Progenitor cell of endocrine pancreas (in vitro differentiated cells): ENCODE measurements at places on chromosomes 2 and 18. TPM values are rescaled to one million over a fixed set of nuclear protein-coding genes. Genes with fewer than 3 reads are reported as not detected.

Gene ALKAL2
- total RNA-seq, result 0.22 and 0.42 TPM in 2 replicates

Gene EVX2
- not detected in 2 replicates for total RNA-seq

Gene NR4A2
- total RNA-seq, result 7.9 and 8.3 TPM in 2 replicates

Gene TNFRSF11A
- 0.43 and 0.64 TPM in 2 replicates for total RNA-seq

DNA sequence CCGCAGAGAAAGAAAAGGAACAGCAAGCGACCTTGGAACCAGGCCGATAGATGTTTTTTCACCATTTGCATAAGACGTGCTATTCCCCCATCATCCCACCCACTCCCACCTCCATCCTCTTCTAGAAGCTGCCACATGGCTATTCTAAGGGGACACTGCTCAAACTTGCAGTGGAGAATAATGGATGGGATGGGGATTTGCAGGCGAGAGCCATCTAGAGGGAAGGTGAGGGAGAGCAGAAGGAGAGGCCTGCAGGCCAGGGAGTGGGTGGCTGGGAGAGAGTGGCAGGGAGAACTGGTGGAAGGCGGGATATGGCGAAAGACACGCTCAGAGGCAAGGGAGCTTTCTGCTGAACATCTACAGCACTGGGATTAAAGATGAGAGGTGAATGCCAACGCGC is 84.9 kb downstream of the MAPK4 start:
- DNase-seq, result no peak
- H3K27me3 ChIP-seq, result no peaks in the 10 kb centered on the region
- no peak overlapping the region for H3K27ac ChIP-seq
- no peak overlapping the region for H3K4me3 ChIP-seq
- H3K4me1 ChIP-seq, result no peaks in the 10 kb centered on the region
- no peaks in the 10 kb centered on the region for H3K36me3 ChIP-seq

DNA sequence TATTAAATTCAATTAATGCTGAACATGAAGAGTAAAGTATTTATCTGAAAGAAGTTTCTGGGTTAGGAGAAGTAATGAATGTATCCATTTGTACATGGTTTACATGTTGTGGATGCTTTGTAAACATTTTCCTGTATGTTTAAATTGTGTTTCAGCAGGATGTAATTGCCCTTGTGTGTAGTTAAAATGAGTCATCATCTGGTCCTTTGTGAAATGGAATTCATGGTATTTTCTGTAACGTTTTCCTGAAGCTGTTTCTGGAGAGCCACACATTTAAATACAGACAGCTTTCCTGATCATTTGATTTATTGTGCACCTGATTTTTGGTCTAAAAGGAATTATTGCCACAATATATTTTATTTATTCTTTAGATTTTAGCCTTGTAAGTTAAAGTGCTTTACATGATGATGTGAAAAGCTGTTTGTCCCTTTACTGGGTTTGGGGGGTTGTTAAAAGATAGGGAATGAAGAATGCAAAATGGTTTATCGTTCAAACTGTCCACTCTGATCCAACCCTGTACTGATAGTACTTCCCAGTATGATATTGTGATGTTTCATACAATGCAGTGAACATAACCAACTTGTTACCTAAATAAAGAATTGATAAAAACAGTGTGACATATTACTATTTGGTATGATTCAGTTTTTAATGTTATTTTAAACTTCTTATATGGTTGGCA is 41.7 kb upstream of the SLC3A1 start:
- peaks cover 3% of the 10 kb centered on the region for H3K4me1 ChIP-seq
- no peak for DNase-seq
- no peak overlapping the region for H3K4me3 ChIP-seq
- H3K36me3 ChIP-seq, result peaks cover 2% of the 10 kb centered on the region
- peak overlapping the region; percentile 65 for H3K27ac ChIP-seq

- no peak overlapping the region for H3K4me3 ChIP-seq
- H3K4me1 ChIP-seq, result peaks cover 16% of the 10 kb centered on the region
- peaks cover 3% of the 10 kb centered on the region for H3K27me3 ChIP-seq
- no peaks in the 10 kb centered on the region for H3K36me3 ChIP-seq
- no peak for DNase-seq
Observed at GRCh38 chr2:222837643-222838056, 23.2 kb upstream of the ACSL3 start.

- H3K27ac ChIP-seq, result peak overlapping the region; percentile 89
- no peak overlapping the region for H3K4me3 ChIP-seq
- peaks cover 41% of the 10 kb centered on the region for H3K4me1 ChIP-seq
- H3K36me3 ChIP-seq, result peaks cover 78% of the 10 kb centered on the region
- H3K27me3 ChIP-seq, result no peaks in the 10 kb centered on the region
- DNase-seq, result no peak
Observed at GRCh38 chr2:66481100-66481549, 46.2 kb downstream of the MEIS1 start.

- H3K4me1 ChIP-seq, result peaks cover 15% of the 10 kb centered on the region
- H3K36me3 ChIP-seq, result no peaks in the 10 kb centered on the region
- no peak overlapping the region for H3K4me3 ChIP-seq
- H3K27ac ChIP-seq, result peak overlapping the region; percentile 23
- peaks cover 5% of the 10 kb centered on the region for H3K27me3 ChIP-seq
Observed at GRCh38 chr2:111030260-111030891, 90.3 kb upstream of the BCL2L11 start.

- no peaks in the 10 kb centered on the region for H3K4me1 ChIP-seq
- no peaks in the 10 kb centered on the region for H3K36me3 ChIP-seq
- DNase-seq, result no peak
Observed at GRCh38 chr18:62621546-62621945, 93.8 kb upstream of the PHLPP1 start.

DNA sequence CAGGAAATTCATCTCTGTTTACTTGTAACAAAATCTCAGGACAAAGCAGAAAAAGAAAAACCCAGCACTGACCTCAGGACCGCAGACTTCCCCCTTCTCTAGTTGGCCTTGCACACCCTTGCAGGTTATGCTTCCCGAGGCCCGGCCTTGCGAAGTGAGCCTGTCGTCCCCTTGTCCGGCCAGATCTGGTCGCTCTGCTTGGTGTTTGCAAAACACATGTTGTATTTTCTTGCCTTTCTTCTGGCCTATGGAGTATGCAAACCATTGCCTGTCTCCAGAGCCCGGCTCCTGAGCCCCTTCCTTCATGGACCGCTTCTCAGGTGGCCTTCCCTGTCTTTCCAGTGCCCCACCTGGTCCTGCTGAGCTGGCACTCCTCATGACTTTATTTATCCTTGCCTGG is 4.8 kb downstream of the IMPA2 start:
- no peak overlapping the region for H3K4me3 ChIP-seq
- H3K4me1 ChIP-seq, result peaks cover 37% of the 10 kb centered on the region
- no peak overlapping the region for H3K27ac ChIP-seq
- no peak for DNase-seq
- peaks cover 2% of the 10 kb centered on the region for H3K36me3 ChIP-seq

DNA sequence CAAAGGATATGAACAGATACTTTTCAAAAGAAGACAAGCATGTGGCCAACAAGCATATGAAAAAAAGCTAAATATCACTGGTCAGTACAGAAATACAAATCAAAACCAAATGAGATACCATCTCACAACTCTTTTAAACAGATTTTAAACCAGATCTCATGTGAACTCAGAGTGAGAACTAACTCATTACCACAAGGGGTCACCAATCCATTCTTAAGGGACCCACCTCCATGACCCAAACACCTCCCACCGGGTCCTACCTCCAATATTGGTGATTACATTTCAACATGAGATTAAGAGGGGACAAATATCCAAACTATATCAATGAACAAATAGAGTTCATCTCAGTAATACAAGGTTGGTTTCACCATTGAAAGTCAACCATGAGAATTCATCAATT is 319.8 kb upstream of the GULP1 start:
- no peak for DNase-seq
- H3K36me3 ChIP-seq, result no peaks in the 10 kb centered on the region
- H3K4me3 ChIP-seq, result no peak overlapping the region
- no peaks in the 10 kb centered on the region for H3K4me1 ChIP-seq

DNA sequence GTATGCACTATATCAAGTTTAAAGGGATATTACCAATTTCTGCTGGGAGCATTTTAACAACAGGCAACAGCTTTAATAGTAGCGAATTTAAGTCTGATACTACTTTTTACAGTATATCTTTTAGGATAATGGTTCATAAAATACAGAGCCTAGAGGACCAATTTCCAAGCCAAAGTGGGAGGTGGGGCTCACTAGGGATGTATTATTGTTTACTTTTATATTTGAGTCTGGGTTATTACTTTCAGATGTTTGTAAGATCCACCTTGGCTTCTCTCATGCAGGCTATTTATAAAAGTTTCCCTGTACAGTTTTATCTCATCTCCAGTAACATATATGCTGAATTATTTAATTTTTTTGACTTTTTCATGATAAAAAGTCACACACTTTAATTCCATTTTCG is 242.0 kb downstream of the CMPK2 start:
- no peak overlapping the region for H3K27ac ChIP-seq
- no peaks in the 10 kb centered on the region for H3K4me1 ChIP-seq
- H3K27me3 ChIP-seq, result no peaks in the 10 kb centered on the region
- no peaks in the 10 kb centered on the region for H3K36me3 ChIP-seq
- DNase-seq, result no peak
